ENCODE measurements at places on chromosomes 4 and X.

- DNase-seq, result no peak
Measured at GRCh38 chrX:44992775-44993174, 119.8 kb downstream of the KDM6A start.

- peak; percentile 21 for DNase-seq
Measured at GRCh38 chr4:89657931-89658700, 178.8 kb downstream of the SNCA start.

DNA sequence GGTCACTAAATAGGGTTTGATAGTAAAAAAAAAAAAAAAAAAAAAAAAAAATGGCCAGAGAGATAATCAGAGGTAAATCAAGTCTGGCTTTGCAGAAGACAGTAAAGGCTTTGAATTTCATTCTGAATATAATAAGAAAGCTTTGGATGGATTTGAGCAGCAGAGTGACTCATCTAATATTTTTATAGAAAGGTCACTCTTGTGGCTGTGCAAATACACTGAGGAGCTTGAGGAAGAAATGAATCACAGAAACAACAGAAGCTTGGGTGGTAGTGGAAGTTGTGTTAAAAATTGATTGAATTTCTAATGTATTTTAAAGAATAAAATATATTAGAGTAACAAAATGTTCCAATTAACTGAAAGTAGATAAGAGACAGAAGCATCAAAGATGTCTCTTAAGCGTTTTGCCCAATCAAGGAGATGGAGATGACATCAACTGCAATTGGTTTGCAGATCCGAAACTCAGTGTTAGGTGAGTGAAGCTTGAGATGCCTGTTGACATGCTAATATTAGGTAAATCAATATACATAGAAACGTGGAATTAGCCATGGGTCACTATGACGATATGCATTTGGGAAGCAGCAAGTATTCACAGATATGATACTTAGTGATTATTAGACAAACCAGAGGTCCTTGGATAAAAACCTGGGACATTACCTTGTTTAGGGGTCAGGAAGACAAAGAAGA lies 280.5 kb downstream of the GPM6A start:
- DNase-seq, result no peak

DNA sequence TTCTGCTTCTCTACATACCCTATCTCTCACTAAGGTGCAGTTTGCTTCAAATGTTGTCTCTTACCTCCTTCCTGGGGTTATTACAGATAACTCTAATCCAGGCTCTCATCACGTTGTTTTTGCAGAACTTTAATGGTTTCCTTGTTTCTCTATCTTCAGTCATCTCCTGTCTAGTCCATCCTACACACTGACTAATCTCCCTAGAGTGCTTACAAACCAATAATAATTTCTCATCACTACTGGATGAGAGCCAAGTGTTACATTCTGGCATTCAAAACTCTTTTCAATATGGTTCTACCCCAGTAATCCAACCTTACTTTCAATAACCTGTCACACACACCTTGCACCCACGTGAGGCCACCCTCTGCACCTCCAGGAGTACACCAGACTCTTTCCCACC lies 86.1 kb downstream of the SYNPO2 start:
- no peak for DNase-seq

DNA sequence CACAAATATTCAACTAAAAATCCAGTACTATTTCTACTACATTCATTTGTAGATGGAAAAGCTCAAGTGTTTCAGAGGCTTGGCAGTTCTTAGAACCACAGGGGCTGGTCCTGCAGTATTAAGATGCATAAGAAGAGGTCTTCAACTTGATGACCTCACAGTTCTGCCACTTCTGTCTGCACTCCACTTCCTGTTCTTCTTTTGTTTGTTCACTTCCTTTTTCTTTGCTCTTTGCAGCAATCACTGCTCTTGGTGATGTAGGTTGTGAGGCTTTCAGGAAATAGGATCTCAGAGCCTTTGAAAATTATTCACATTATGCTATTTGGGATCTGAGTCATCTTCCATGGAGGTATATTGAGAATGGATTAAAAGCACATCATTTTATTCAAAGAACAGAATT lies 602.0 kb upstream of the CPEB2 start:
- no peak for DNase-seq

GRCh38 chrX:73832319-73832718 lies 269.3 kb downstream of the CHIC1 start:
- no peak for DNase-seq

DNA sequence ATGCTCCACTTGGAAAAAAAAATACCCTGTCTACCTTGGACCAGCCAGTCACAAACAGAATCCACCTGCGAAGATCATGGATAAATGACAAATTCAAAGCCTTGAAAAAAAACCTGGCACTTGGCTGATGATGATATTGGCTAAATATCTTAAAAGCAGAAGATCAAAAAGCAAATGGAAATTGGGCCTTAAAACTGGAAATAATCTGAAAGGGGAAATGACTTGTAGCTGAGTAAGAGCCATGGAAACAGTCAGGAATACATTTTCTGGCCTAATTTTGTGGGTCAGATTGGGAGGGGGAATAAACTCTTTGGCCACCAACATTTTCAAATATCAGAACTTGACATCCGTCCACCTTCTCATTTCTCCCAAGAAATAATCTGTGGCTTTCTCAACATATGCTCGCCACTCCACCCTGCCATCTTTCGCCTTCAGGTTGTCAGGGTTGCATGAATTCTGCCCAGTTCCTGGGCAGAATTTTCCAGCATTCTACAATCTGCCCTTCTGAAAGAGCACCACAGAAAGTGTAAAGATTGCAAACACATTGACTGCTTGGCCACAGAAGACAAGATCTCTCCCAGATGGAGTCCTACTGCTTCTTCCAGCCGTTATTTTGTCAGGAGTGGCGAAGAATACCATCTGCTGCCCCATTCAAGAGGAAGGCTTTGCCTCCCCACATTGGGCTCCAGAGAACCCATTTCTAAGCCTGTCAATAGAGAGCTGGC lies 1.7 kb upstream of the NDP start:
- DNase-seq, result no peak

DNA sequence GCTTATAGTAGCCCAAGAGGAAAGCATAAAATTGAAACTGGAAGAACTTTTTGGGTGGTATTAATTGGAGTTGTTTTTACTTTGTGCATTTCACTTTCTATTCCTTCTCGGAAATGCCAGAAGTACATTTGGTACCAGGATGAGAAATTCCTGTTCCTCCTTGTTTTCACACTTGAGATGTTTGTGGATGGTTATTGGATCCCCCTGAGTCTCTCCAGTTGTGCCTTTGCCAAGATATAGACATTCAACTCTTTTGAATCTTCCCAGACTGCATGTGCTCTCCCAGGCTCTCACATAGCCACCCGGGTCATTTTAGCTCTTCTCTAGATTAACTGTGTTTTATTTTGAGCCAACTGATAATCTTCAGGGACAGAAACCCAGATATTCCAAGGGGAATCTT lies 120.5 kb downstream of the AFF1 start:
- DNase-seq, result no peak

- no peak for DNase-seq
Measured at GRCh38 chr4:111268769-111269414, 646.0 kb upstream of the PITX2 start.

- no peak for DNase-seq
Measured at GRCh38 chrX:2965965-2966364, 36.8 kb upstream of the ARSD start.

- DNase-seq, result peak; percentile 51
Measured at GRCh38 chr4:139665690-139666529, at the start of gene MGST2. Gene MGST2 (plus strand): TSS chr4:139665819. CDS start chr4:139666020, 201 bp downstream.

DNA sequence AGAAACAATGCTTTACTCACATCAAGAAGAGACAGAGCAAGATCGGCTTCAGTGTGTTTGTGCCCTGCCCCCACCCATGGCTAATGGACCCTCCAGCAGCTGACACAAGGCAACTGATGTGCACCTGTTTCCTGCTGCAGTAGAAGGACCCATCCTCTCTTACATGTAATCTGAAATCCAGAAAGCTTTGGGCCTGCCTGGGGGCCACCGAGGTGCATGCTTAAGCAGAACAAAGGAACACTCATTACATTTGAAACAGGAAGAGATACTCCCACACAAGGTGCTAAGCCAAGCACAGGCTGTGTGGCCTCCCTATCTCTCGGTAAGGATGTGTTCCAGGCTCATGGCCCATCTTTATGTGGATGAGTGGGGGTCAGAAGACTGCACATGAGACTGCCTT lies 338.0 kb downstream of the SPOCK3 start:
- no peak for DNase-seq

GRCh38 chr4:13700021-13700857 lies 72.7 kb upstream of the BOD1L1 start:
- DNase-seq, result no peak

- no peak for DNase-seq
Measured at GRCh38 chrX:111123606-111124179, 27.7 kb downstream of the PAK3 start.

DNA sequence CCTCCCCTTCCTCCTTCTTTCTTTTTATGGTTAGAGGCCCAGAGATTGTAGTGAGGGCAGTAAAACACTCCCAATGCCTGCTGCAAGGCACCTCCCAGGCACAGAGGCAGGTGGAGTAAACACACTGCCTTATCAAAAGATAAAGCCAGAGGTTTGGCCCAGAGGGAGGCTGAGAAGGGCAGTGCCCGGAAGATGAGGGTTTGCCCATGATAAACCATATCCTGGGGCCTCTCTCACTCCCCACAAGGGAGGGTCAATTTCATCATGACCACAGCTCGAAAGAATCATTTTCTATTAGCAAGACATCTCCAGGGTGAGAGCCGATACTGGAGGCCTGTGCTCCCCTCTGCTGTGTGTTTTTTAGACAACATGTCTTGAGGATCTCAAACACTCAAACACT lies 98.5 kb upstream of the FAM9C start:
- no peak for DNase-seq
